ENCODE measurements at places on chromosomes 3 and 15. TPM values are rescaled to one million over a fixed set of nuclear protein-coding genes. Genes with fewer than 3 reads are reported as not detected.
A peak's percentile ranks its signal among the peaks of the same experiment; 100 is the strongest.

ZNF860 gene
- total RNA-seq: 4.2 TPM

DNA sequence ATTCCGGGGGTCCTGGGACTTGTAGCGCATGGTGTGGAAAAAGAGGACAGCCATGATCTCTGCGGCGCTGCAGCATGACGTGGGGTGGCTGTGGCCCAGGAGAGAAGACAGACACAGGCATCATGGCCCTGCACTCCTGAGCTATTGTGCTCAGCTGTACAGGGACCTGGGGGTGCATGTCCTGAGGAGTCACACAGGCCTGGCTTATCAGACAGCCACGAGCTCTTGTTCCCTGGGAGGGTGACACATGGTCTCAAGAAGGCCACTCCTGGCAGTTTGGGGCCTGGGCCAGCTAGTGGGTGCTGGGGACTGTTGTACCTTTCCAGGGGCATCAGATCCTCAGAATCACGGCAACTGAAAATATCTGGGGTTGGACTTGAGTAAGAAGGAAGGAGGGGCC, 13.7 kb downstream of the TKT start:
- no peak for DNase-seq
- no peak overlapping the region for H3K27ac ChIP-seq
- no peak overlapping the region for H3K4me3 ChIP-seq
- H3K4me1 ChIP-seq: no peaks in the 10 kb centered on the region

IQSEC1 gene
- total RNA-seq: 45.4 TPM

- H3K4me1 ChIP-seq: peaks cover 4% of the 10 kb centered on the region
- no peaks in the 10 kb centered on the region for H3K27me3 ChIP-seq
- no peak overlapping the region for H3K4me3 ChIP-seq
- DNase-seq: no peak
Measured at GRCh38 chr15:64635499-64636495, 139.6 kb downstream of the RBPMS2 start.

DNA sequence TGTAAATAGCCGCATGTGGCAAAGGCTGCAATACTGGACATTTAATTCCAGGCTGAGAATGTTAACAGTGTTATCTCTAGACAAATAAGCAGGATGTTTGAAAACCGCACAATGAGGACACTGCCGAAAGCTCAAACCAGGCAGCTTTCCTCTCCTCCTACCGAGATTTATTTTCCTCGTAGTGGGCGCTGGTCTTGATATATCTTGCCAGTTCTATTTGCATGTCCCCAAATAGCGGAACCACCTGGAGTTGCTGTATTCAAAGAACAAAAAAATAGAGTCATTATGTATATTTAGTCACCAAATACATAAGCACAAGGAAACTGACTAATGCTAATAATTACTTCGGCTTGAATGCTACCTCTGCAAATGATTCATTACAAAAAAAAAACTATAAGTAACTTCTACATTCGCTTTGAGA, 46.5 kb downstream of the CYFIP1 start:
- H3K27ac ChIP-seq: no peak overlapping the region
- peaks cover 10% of the 10 kb centered on the region for H3K36me3 ChIP-seq
- no peaks in the 10 kb centered on the region for H3K27me3 ChIP-seq
- H3K4me3 ChIP-seq: no peak overlapping the region
- no peaks in the 10 kb centered on the region for H3K4me1 ChIP-seq

VGLL3 gene
- total RNA-seq: 60.0 TPM

PSTPIP1 gene
- 3.9 TPM for total RNA-seq

DNA sequence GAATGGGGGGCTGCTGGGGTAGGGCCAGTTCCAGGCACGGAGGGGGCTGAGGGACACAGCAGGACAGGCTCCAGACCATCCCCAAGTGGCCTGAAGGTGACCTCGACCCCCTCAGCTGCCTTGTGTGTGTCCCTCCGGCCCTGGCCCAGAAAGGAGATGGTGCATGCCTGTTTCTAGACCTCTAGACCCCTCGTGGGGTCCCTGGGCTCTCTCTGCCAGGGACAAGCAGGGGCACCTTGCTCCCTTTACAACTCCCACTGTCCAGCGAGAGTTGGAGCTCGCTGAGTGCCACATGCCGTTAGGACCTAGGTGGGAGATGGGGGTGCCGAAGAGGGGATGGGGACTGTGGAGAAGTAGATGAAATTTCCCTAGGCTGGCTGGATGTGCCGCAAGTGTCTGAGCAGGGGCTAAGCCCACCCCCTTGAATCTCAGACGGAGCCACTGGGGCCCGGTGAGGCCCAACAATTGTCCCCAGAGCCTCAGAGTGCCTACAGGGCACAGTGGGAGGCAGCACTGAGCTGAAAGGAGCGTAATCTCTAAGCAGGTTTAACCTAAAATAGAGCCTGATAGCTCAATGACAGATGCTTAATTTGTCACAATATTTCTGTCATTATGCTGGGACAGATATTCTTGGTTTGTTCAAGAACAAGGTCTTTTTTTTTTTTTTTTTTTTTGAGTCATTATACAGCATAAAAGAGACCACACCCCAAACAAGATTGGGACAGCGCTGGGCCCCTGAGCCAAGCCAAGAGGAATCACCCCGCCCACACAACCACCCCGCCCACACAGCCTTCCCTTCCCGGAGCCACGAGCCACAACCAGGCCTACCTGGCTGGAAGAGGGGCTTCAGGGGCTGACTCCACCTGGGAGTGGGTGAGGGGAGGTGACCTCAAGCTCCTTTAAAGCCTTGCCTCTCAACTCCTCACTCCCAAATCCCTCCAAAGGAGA, 23.6 kb upstream of the KLF13 start:
- no peak overlapping the region for H3K27ac ChIP-seq
- H3K27me3 ChIP-seq: no peaks in the 10 kb centered on the region
- DNase-seq: no peak
- H3K36me3 ChIP-seq: no peaks in the 10 kb centered on the region

CALML4 gene
- total RNA-seq: 5.3 TPM

MASP1 gene
- 11.5 TPM for total RNA-seq

GRCh38 chr15:97037080-97037479, 706.6 kb downstream of the NR2F2 start:
- no peak overlapping the region for H3K4me3 ChIP-seq
- no peaks in the 10 kb centered on the region for H3K27me3 ChIP-seq
- H3K27ac ChIP-seq: no peak overlapping the region
- no peaks in the 10 kb centered on the region for H3K4me1 ChIP-seq
- no peaks in the 10 kb centered on the region for H3K36me3 ChIP-seq
- DNase-seq: no peak

CIAO2A gene
- 42.6 TPM for total RNA-seq

DNA sequence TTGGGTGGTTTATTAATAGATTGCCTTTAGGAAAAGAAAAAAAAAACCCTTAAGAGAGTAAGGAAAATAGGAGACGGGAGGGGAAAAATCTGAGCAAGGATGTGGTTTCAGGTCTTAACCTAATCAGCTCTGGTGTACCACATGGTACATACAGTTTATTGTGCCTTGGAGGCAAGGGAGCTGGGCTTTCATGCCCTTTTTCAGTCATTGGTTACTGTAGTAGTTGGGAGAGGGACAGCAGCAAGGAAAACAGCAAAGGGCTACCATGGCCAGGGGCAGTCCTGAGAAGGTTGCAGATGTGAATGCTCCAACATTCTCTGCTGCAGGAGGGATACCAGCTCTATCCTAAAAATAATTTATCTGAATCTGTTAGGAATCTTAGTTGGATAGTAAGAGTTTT, 5.9 kb downstream of the CMC1 start:
- no peak overlapping the region for H3K4me3 ChIP-seq
- H3K27me3 ChIP-seq: no peaks in the 10 kb centered on the region
- no peak overlapping the region for H3K27ac ChIP-seq
- no peak for DNase-seq
- no peaks in the 10 kb centered on the region for H3K36me3 ChIP-seq

BLM gene
- total RNA-seq: 7.4 TPM

- no peak overlapping the region for H3K4me3 ChIP-seq
- H3K4me1 ChIP-seq: no peaks in the 10 kb centered on the region
- no peak for DNase-seq
- no peak overlapping the region for H3K27ac ChIP-seq
- no peaks in the 10 kb centered on the region for H3K27me3 ChIP-seq
Measured at GRCh38 chr3:188662795-188663194, 508.8 kb downstream of the LPP start.

- H3K4me1 ChIP-seq: peaks cover 8% of the 10 kb centered on the region
- DNase-seq: peak; percentile 49
- H3K27me3 ChIP-seq: no peaks in the 10 kb centered on the region
- no peak overlapping the region for H3K4me3 ChIP-seq
Measured at GRCh38 chr3:46977811-46978195, 1.3 kb upstream of the CCDC12 start.

NPAP1 gene
- not detected for total RNA-seq

DNA sequence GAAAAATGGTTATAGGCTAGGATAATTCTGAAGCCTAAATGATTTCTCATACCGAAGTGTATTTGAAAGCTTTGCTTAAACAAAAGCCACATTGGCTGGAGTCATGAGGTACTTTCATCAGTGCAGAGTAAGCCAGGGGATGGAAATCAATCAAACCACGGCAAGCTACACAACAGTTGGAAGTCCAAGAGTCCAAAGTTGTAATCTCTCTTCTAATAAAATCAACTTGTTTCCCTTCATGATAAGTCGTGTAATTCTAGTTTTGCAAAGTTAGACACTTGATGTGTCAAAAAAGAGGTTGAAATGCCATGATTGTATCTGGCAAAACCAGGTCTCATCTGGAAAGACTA, 250.5 kb upstream of the VEPH1 start:
- no peaks in the 10 kb centered on the region for H3K27me3 ChIP-seq
- H3K4me3 ChIP-seq: no peak overlapping the region
- DNase-seq: no peak
- no peaks in the 10 kb centered on the region for H3K4me1 ChIP-seq

DNA sequence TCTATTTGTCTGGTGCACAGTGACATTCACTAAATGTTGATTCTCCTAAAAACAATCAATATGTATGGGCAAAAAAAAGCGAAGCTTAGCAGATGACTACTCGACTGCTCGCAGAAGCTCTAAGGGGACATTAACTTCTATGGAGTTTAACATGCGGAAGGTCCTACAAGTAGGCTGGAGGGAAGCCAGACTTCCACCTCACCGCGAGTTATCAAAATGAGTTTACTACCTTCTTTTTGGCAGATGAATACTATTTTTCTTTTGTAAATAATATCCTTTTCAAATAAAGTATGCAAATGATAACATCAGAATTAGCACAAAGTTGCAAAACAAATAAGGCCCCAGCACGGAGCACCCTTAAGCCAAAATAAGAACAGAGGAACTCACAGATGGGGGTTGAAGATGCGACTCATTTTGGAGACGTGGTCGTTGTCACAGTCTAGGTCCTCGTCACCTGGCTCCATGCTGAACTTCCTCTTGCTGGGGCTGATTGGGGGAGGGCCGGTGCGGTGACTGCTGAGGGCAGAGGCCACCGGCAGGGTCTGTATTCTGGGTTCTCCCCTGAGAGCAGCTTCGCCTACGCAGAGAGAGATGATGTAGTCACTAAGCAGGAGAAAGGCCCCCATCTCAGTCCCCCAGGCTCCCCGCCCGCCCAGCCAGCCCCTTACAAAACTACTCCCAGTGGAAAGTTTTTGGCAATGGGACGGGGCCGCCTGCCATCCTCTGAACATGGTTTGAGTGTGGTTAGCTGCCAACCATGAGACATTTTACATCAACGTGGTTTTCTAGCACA, 42.1 kb downstream of the VGLL4 start:
- no peaks in the 10 kb centered on the region for H3K36me3 ChIP-seq
- no peaks in the 10 kb centered on the region for H3K27me3 ChIP-seq
- peaks cover 7% of the 10 kb centered on the region for H3K4me1 ChIP-seq
- no peak overlapping the region for H3K4me3 ChIP-seq
- no peak for DNase-seq

- H3K4me3 ChIP-seq: no peak overlapping the region
- DNase-seq: no peak
- H3K27ac ChIP-seq: no peak overlapping the region
- no peaks in the 10 kb centered on the region for H3K27me3 ChIP-seq
- no peaks in the 10 kb centered on the region for H3K36me3 ChIP-seq
Measured at GRCh38 chr15:84874981-84875699, 9.3 kb upstream of the SLC28A1 start.

DNA sequence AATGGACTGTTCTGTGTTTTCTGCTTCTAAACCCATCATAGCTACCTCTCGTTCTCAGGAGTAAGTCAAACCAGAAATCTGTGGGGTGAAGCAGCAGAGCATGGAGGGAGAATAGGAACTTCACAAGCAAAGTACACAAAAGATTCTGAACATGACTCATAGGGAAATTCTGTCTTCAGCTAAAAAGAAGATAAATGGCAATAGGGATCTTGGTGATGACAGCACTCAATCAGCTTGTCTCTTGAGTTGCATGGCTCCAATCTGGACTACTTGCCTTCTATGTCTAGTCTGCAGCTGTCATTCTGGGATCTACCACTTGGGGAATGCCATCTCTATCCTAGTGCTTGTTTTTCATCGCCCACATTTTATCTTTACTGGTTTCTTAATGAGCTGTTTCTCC, 13.5 kb upstream of the GRAMD1C start:
- no peaks in the 10 kb centered on the region for H3K27me3 ChIP-seq
- no peak for DNase-seq
- no peaks in the 10 kb centered on the region for H3K36me3 ChIP-seq
- H3K4me3 ChIP-seq: no peak overlapping the region

- no peak overlapping the region for H3K4me3 ChIP-seq
- no peak for DNase-seq
- no peak overlapping the region for H3K27ac ChIP-seq
- no peaks in the 10 kb centered on the region for H3K27me3 ChIP-seq
- no peaks in the 10 kb centered on the region for H3K36me3 ChIP-seq
- no peaks in the 10 kb centered on the region for H3K4me1 ChIP-seq
Measured at GRCh38 chr15:97114900-97115760, 784.6 kb downstream of the NR2F2 start.

- H3K4me3 ChIP-seq: no peak overlapping the region
- no peaks in the 10 kb centered on the region for H3K27me3 ChIP-seq
- H3K27ac ChIP-seq: no peak overlapping the region
- DNase-seq: no peak
- H3K4me1 ChIP-seq: peaks cover 8% of the 10 kb centered on the region
Measured at GRCh38 chr15:64464276-64465005, 4.1 kb downstream of the ZNF609 start.

RBP2 gene
- total RNA-seq: 1.3 TPM

GRCh38 chr15:85314633-85315032, 65.8 kb upstream of the AKAP13 start:
- no peaks in the 10 kb centered on the region for H3K36me3 ChIP-seq
- no peak overlapping the region for H3K27ac ChIP-seq
- no peaks in the 10 kb centered on the region for H3K4me1 ChIP-seq

- no peak overlapping the region for H3K27ac ChIP-seq
- no peaks in the 10 kb centered on the region for H3K36me3 ChIP-seq
- no peaks in the 10 kb centered on the region for H3K27me3 ChIP-seq
- H3K4me1 ChIP-seq: no peaks in the 10 kb centered on the region
- H3K4me3 ChIP-seq: no peak overlapping the region
Measured at GRCh38 chr3:139838269-139838957, 96.6 kb upstream of the CLSTN2 start.
